Psoas muscle (tissue), 8 donors: ENCODE measurements at places on chromosomes 4 and X.

GRCh38 chr4:75249739-75250138 is 264.5 kb downstream of the RCHY1 start:
- no peak for DNase-seq
- H3K27ac ChIP-seq = no peak overlapping the region
- H3K4me3 ChIP-seq = no peak overlapping the region

DNA sequence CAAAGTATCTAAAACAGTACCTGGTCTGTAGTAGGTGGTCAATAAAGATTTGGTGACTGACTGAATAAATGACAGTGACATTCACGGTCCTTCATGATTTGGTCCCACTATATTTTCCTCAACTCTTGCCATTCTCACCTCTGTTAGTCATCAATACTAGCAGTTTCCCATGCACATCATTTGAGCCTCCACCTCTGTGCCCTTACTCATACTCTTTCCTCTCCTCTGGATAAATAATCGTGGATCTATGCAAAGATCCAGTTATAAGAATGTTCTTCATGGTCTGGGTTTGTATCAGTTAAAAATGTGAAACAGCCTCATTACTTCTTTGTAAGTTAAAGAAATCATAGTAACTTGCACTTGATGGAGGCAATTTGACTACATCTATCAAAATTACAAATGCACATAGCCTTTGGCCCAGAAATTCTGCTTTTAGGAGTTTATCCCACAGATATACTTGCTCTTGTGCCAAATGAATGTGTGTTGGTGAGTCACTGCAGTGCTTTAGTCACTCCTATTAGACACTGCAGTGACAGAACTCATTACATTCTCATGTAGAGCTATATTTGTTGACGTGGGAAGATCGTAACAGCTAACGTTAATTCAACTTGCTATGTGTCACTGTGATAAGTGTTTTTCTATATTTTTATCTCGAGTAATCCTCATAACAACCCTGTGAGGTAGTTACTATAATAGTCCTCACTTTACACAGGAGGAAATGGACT is 121.9 kb upstream of the SMIM10 start:
- H3K27me3 ChIP-seq = no peaks in the 10 kb centered on the region
- DNase-seq = no peak
- H3K36me3 ChIP-seq = no peaks in the 10 kb centered on the region
- no peaks in the 10 kb centered on the region for H3K4me1 ChIP-seq
- no peak overlapping the region for H3K27ac ChIP-seq
- no peak overlapping the region for H3K4me3 ChIP-seq

- H3K27me3 ChIP-seq = no peaks in the 10 kb centered on the region
- no peak overlapping the region for H3K4me3 ChIP-seq
- DNase-seq = no peak
- no peaks in the 10 kb centered on the region for H3K4me1 ChIP-seq
- no peak overlapping the region for H3K27ac ChIP-seq
Observed at GRCh38 chr4:25307596-25307995, 5.0 kb upstream of the ZCCHC4 start.

DNA sequence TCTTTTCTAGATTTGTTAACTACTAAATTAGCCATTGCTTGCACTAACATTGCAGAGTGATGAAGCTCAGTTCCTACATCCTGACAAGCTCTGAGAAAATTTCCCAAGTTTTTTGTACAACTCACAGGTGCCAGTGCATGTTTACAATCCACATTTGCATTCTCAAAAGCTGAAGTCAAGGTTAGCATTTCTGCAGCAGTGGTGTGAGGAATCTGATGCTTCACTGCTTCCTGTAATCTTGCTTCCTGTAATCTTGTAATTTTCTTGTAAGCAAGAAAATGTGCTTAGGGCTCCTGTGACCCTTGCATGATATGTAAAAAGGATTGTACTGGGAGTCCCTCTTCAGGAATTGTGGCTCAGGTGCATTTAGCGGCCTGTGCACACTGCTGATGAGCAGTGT is 207.4 kb upstream of the CXCL13 start:
- no peak for DNase-seq
- H3K36me3 ChIP-seq = no peaks in the 10 kb centered on the region
- no peaks in the 10 kb centered on the region for H3K27me3 ChIP-seq
- H3K4me1 ChIP-seq = no peaks in the 10 kb centered on the region
- no peak overlapping the region for H3K4me3 ChIP-seq

DNA sequence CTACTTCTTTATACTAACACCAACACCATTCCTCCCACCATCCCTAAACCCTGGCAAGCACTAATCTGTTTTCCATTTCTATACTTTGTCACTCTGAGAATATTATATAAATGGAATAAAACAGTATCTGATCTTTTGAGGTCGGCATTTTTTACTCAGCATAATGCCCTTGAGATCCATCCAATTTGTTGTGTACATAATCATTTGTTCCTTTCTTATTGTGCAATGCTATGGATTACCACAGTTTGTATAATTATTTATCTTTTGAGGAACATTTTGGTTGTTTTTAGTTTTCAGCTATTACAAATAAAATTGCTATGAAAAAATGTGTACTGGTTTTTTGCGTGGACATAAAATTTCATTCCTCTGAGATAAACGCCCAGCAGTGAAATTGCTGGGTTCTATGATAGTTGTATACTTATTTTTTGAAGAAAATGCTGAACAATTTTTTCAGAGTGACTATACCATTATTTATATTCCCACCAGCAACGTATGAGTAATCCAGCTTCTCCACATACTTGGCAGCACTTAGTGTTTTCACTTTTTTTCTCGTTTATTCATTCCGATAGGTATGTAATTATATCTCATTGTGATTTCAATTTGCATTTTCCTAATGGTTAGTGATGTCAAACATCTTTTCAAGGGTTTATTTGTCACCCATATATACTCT is 154.3 kb upstream of the DCAF8L1 start:
- H3K4me1 ChIP-seq = no peaks in the 10 kb centered on the region
- no peaks in the 10 kb centered on the region for H3K27me3 ChIP-seq
- DNase-seq = no peak
- H3K36me3 ChIP-seq = no peaks in the 10 kb centered on the region
- no peak overlapping the region for H3K27ac ChIP-seq
- H3K4me3 ChIP-seq = no peak overlapping the region

DNA sequence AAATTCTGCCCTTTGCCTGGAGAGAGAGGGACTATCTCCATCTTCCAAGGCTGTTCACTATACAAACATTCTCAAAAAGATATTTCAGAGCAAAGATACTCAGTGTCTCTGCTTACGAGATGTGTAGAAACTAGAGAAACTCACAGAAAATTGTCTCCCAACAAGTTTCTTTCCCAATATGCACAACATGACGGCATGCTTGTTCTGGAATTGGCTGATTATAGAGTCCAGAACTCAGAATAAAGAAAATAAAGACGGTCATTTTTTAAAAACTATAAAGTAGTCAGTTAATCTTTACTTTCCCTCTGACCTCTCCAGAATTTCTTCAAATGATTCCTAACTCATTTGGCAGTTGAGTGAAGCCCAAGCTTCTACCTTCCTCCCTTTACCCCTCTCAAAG is 285.5 kb upstream of the KLF3 start:
- H3K27ac ChIP-seq = no peak overlapping the region
- no peaks in the 10 kb centered on the region for H3K36me3 ChIP-seq
- DNase-seq = no peak
- H3K4me3 ChIP-seq = no peak overlapping the region
- H3K27me3 ChIP-seq = no peaks in the 10 kb centered on the region

GRCh38 chrX:118286066-118286762 is 59.7 kb upstream of the WDR44 start:
- no peak overlapping the region for H3K4me3 ChIP-seq
- H3K27ac ChIP-seq = no peak overlapping the region
- H3K4me1 ChIP-seq = no peaks in the 10 kb centered on the region
- H3K36me3 ChIP-seq = no peaks in the 10 kb centered on the region
- peaks cover 9% of the 10 kb centered on the region for H3K27me3 ChIP-seq

- H3K4me1 ChIP-seq = peaks cover 5% of the 10 kb centered on the region
- no peaks in the 10 kb centered on the region for H3K36me3 ChIP-seq
- H3K4me3 ChIP-seq = peak overlapping the region; percentile 84
Observed at GRCh38 chr4:74934016-74934831, 1.3 kb downstream of the PARM1 start.

GRCh38 chr4:73788411-73788810 is 48.0 kb downstream of the CXCL8 start:
- H3K4me3 ChIP-seq = no peak overlapping the region
- H3K4me1 ChIP-seq = no peaks in the 10 kb centered on the region
- no peaks in the 10 kb centered on the region for H3K27me3 ChIP-seq
- DNase-seq = no peak
- H3K27ac ChIP-seq = no peak overlapping the region

DNA sequence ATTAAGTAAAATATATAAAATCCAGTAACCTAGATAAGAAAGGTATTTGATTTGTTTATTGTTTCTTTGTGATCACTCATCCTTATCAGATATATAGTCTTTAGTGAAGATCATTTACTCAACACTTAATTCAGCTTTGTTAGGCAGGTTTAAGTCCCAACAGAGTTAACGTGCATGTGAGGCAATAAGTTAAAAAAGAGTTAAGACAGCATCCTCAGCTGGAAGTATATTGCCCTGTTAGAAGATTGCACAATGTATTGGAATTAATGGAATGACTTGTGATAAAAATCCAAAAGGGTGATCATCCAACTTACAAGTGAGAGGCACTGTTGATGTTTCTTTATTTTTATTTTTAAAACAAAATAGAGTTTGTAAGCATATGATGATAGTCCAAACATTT is 1162.1 kb downstream of the RAPGEF2 start:
- H3K27ac ChIP-seq = no peak overlapping the region
- no peak for DNase-seq
- no peaks in the 10 kb centered on the region for H3K36me3 ChIP-seq
- H3K27me3 ChIP-seq = no peaks in the 10 kb centered on the region

DNA sequence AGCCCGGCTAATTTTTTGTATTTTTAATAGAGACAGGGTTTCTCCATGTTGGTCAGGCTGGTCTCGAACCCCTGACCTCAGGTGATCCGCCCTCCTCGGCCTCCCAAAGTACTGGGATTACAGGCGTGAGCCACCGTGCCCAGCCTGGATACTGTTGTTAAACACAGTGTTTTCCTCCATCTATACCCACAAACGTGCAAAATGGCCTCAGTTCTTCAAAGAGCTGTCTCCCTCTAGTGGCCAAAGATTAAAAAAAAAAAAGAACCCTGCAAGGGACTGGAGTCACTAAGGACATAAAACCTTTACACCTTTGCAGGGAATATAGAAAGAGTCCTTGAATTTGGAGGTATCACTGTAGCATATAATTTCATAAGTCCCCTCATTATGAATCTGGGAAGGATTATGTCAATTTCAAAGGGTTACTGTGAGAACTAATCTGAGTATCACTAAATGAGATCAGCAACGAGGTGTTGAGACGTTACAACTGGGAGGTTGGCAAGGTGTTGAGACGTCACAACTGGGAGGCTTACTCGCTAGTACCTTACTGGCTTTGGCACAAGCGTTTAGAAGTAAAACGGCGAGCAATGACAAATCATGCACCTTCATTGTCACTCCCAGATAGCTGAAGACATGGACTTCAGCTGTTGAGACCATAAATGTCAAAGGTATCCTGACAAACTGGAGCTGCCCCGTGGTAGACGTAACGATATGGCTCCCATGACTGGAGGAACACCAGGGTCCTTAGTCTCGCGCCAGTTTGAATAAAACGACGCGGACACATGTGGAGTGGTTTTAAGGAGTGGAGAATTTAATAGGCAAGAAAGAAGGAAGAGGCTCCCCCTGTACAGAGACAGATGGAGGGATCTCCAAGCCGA is 33.4 kb upstream of the ENPP6 start:
- no peak overlapping the region for H3K27ac ChIP-seq
- no peaks in the 10 kb centered on the region for H3K4me1 ChIP-seq
- no peak for DNase-seq
- no peaks in the 10 kb centered on the region for H3K36me3 ChIP-seq

- H3K36me3 ChIP-seq = no peaks in the 10 kb centered on the region
- no peak overlapping the region for H3K4me3 ChIP-seq
- no peak for DNase-seq
- H3K27me3 ChIP-seq = no peaks in the 10 kb centered on the region
- H3K4me1 ChIP-seq = no peaks in the 10 kb centered on the region
Observed at GRCh38 chr4:36267486-36268268, 13.7 kb upstream of the DTHD1 start.

- no peaks in the 10 kb centered on the region for H3K36me3 ChIP-seq
- no peak overlapping the region for H3K4me3 ChIP-seq
- no peaks in the 10 kb centered on the region for H3K27me3 ChIP-seq
- no peaks in the 10 kb centered on the region for H3K4me1 ChIP-seq
Observed at GRCh38 chr4:184664445-184665210, 15.1 kb downstream of the PRIMPOL start.

DNA sequence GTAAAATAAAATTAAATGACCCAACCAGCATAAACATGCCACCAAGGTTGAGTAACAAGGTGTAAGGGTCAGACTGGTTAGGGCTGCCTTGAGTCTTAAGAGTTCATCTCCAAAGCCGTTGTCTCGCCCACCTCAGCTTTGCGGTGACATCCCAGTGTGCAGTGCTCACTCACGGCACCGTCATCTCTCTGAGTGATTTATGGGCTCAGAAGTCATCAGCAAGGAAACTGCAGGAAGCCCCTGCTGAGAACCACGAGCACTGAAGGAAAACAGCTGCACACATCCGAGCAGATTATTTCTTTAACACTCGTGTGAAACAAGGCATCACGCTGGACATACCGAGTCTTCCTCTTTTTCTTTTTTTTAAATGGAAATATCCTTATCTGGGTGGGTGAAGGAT is 411.1 kb downstream of the TRIML1 start:
- H3K27me3 ChIP-seq = no peaks in the 10 kb centered on the region
- H3K27ac ChIP-seq = no peak overlapping the region
- DNase-seq = no peak
- H3K36me3 ChIP-seq = no peaks in the 10 kb centered on the region

DNA sequence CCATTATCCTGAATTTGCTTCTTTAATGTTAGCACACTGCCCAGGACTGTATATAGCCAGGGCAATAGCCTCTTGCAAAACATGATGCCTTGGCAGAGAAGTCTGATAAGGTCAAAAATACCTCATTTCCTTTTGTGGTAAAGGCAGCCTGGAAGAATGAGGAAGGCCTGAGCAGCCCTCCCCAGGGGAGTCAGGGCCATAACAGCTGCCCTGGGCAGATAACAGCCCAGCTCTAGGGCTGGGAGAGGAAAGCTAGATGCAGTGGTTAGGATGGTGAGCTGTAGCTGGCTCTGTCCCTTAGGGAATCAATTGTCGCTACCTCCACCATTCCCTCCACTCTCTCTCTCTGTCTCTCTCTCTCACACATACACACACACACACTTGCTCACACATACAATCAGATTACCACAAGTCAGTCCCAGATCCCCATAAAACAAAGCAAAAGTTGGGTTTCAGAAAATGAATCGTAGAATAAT is 29.2 kb downstream of the EFHC2 start:
- H3K4me1 ChIP-seq = no peaks in the 10 kb centered on the region
- no peak overlapping the region for H3K27ac ChIP-seq
- no peak overlapping the region for H3K4me3 ChIP-seq
- H3K27me3 ChIP-seq = no peaks in the 10 kb centered on the region
- no peak for DNase-seq

DNA sequence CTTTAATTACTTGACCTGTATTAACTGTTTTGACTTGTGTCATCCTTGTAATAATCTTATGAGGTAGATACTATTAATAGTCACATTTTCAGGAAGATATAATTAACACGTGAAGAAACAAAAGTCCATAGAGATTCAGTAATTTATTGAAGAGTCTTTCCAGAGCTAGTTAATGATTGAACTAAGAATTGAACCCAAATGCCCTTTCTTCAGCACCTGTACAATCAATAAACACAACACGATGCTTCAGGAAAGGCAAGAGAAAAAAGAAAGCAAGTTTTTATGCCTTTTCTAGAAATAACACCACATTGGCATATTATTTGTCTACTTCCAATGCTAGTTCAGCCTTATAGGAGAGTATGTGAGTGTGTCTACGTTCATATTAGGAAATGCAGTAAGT is 399.6 kb downstream of the NAF1 start:
- no peaks in the 10 kb centered on the region for H3K36me3 ChIP-seq
- no peaks in the 10 kb centered on the region for H3K4me1 ChIP-seq
- no peak for DNase-seq
- H3K27ac ChIP-seq = no peak overlapping the region
- H3K27me3 ChIP-seq = no peaks in the 10 kb centered on the region
